ENCODE measurements at places on chromosomes 6 and 20.

GRCh38 chr6:15232836-15233510 lies 12.9 kb upstream of the JARID2 start:
- no peak for DNase-seq

GRCh38 chr6:87965806-87966205 lies 81.8 kb upstream of the SPACA1 start:
- no peak for DNase-seq

DNA sequence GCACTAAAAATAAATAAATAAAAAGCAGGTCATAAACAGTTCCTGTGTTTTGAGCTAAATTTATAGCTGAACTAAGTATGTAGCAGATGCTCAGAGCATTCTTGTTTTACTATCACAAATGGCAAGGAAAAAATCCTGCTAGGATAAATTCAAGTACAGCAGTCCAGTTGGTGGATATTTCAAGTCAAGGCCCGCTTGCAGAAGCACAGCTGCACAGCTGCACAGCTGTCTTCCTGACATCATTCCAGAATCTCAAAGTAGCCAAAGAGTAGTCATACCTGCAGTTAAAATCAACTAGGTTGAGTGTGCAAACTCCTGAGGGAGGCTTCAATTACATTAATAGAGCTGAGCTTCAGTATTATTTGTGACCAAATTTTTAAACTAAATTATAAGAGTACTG lies 297.7 kb upstream of the MANEA start:
- no peak for DNase-seq

GRCh38 chr6:42467651-42468050 lies 15.9 kb upstream of the TRERF1 start:
- DNase-seq, result no peak

GRCh38 chr20:44811150-44811685 lies 872 bp upstream of the RIMS4 start:
- no peak for DNase-seq

DNA sequence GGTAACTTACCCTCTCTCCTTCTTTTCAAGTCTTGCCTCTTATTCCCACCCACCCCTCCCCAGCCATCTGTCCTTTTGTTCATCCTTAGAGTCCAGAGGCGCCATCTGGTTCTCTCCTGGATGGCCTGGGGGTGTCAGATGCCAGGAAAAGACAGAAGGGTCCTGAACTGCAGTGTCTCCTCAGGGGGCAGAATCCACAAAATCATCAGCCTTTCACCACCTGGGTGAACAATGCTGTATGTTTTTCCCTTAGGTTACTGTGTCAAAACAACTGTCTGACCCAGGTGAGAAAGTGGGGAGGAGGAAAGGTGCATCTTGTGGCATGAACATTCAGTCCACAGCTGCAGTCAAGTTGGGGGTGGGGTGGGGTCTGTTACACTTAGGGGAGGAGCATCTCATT lies 47.9 kb upstream of the FYN start:
- DNase-seq, result no peak

DNA sequence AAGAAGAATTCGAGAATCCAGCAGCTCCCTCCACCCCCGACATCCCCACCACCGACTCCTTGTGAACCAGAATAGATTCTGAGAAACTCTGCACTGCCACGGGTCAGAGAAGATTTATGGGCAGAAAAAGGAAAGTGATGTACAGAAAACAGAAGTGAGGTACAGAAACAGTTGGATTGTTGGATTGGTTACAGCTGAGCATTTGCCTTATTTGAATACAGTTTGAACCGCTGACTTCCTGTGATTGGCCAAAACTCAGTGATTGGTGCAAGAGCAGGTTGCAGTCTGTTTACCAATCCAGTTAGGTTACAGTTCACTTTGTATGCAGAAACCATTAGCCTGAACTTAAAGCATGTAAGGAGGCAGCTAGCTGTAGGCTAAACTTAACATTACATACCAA lies 131.2 kb upstream of the HDDC2 start:
- no peak for DNase-seq

DNA sequence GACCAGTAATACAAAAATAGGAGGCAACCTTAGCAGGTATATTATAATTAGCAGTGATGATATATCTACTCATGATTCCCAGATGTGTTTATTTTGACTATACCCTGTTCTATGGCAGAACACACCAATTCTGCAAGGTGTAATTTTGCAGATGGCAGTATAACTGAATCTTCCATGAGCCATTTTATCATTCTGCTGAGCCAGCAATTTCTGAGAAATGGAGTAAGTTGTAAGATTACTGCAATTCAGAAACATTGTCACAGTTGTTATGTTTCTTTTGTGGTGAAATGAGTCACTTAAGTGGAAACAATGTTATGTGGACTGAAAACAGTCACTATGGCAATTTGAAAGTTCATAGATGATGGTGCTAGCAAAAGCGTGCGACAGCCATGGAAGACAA lies 63.7 kb upstream of the RIMS1 start:
- DNase-seq, result no peak

DNA sequence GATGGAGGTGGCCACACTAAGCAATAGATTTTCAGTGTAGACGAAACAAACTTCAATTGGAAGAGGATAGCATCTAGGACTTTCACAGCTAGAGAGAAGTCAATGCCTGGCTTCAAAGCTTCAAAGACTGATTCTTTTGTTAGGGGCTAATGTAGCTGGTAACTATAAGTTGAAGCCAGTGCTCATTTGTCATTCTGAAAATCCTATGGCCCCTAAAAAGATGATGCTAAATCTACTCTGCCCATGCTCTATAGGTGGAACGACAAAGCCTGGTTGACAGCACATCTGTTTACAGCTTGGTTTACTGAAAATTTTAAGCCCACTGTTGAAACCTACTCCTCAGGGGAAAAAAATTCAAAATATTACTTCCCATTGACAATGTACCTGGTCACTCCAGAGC lies 226.7 kb downstream of the BCAS1 start:
- no peak for DNase-seq

DNA sequence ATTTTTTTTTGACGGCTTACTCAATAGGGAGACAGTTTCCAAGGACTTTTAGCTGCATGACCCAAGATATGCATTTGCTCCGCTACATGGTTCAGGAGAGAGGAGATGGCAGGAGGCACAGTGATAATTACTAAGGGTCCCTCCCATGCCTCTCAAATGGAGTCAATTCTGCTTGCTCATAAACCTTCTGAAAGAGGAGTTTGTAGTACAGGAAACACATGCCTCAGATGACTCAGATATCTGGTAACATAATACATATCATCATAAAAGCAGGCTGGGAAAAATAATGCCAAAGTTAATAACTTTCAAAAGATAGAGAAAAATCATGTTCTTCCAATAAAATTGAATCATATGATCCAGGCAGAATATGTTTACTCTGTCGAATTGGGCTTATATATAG lies 97.6 kb upstream of the DEFB112 start:
- no peak for DNase-seq

DNA sequence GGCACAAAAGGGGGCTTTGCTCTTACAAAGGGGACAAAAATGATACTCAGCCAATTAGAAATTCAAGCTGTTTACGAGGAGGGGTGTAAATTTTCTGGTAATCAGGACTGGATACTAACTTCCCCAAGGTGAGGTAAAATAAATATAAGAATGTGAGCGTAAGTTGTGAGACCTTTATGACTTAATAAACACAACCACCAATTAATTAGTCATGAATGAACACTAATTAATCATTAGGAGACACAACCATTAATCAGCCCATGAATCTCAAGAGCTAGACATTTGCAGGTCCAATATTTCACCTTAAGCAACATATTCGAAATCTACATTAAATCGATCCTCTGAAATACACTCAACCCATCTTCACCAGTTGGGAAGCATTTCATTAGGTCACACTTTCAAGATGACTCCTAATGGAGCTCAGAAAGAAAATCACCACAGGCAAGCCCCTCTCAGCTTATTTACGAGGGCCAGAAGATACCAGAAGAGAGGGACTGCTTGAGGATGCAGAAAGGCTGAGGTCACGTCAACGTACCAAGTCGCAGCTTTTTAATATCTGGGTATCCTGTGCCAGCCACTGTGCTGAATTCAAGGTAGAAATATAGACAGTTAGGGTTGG lies 2.7 kb downstream of the ADTRP start:
- no peak for DNase-seq

DNA sequence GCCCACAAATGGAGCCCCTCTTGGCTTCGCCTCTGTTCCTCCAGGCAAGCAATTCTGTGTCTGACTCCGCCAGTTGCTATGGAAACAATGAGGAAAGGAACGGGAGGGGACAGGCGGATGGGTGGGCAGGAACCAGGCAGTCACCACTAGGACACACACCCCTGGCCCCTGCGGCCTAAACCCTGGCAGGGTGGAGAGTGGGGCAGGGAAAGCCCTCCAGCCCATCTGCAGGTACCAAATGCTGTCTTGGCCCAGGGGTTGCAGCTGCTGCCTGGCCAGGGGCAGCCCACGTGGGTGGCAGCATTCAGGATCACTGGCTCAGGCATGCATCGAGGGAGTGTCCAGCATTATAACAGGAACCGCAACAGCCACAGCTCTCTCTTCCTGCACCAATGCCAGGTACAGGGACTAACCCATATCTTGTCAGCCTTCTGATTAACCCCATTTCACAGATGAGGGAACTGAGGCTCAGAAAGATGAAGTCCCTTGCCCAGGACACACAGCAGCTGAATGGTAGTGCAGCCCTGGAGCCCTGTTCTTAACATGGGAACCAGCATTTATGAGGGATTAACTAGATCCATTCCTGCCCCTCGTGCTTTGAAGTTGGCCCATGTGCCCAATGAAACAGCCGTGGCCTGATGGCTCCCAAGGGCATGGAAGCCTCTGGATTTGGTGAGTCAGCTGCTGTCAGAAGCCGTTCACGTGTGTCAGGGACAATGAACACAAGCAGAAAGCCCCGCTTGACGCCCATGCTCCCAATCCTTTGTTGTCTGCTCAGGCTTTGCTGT lies 66.3 kb downstream of the NOL4L start:
- no peak for DNase-seq

GRCh38 chr6:45514454-45515230 lies 136.9 kb upstream of the SUPT3H start:
- DNase-seq, result no peak

- DNase-seq, result no peak
Measured at GRCh38 chr20:63280371-63280770, 7.8 kb downstream of the ARFGAP1 start.

- DNase-seq, result no peak
Measured at GRCh38 chr6:40152701-40153436, 218.6 kb upstream of the MOCS1 start.

DNA sequence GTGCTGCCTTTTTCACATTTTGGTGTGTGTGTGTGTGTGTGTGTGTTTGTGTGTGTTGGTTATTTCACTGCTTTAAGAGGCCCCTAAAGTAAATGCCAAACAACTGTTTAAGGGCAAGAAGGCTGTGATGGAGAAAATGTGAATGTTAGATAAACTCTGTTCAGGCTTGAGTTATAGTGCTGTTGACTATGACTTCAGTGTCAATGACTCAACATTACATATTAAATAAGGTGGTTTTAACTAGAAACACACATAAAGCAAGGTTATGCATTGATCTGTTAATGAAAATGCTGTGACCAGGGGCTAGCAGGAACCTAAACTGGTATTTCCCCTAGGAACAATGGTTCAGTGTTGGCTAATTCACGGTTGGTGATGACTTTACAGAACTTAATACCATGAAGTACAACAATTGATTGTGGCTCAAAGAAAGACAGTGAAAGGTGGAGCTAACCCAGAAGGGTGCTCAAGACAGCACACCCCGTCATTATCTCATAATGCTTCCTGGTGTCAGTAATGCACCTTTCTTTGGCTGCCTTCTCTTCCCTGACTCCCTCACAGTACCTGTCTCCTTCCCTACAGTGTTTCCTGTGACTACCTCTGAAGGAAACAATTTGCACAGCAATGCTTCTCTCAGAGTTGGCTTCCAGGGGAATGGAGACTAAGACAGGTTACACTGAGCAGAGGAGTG lies 116.1 kb downstream of the RIN2 start:
- no peak for DNase-seq

- no peak for DNase-seq
Measured at GRCh38 chr20:49965781-49966305, 16.9 kb upstream of the SNAI1 start.

DNA sequence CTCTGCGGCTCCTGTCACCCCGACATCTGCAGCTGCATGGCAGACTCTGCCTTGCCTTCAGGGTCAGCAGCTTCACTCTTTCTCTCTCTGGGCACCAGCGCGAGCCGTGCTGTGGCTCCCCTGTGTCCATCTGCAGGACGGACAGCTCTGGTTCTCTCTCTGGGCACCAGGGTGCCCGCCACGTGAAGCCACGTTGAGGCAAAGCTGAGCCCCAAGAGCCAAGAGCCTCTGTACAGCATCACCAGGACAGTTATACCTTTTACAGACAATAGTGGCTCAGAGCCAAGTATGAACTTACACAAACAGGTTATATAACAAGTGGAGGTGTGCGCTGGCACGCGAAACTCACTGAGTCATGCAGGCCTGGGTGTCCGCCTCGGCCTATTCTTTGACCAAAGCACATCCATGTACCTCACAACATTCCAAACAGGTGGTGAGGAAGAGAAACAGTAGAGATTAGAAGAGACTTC lies 50.8 kb downstream of the FAM50B start:
- no peak for DNase-seq

DNA sequence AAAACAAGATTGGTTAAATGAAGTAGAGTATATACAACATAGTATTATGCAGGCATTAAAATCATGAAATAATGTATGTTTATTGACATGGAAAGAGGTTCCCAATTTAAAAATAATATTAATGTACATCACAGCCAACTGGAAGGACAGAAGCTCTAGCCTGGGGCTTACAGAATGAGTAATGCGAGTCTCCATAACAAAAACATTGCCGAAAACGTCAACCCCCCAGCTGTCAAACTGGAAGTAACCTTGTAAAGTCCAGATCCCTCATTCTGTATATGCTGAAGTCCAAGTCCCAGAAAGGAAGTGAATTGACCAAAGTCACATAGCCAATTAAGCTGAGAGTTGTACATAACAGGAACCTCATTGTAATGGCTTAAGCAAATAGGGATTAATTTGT lies 128.7 kb upstream of the ECI2 start:
- DNase-seq, result no peak

GRCh38 chr20:19809505-19809904 lies 51.4 kb downstream of the RIN2 start:
- DNase-seq, result no peak

DNA sequence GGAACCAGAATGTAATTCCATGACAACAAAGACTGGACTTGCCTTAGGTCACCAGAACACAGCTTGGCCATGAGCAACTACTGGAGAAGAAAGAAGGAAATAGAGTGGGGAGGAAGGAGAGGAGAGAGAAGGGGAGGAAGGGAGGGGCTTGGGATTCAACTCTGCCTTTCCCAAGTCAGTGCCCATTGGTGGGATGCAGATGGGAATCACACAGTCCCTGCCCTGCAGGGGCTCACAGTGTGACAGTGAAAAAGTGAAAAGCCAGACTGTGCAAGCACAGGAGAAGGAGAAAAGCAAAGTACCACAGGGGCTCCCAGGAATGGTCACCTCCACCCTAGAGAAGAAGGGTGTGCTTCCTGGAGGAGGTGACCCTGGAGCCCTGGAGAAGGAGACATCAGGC lies 14.0 kb downstream of the RIMS4 start:
- no peak for DNase-seq

DNA sequence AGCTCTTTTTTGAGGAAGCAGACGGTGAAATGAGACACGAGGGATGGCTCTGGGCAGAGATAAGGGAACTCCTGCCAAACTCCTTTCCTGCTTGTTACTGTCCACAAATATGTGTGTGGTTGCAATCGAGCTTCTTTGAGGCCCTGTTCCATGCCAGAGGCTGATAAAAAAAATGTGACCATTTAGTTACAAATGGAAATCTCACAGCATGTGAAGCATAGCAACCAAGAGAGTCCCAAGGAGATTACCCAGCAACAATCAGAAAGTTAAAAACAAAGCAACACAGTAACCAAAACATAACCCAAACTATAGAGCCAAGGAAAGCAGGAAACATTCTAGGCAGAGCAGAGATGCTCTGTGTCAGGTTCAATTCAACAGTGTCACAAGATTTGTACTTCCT lies 35.4 kb upstream of the HMGN3 start:
- no peak for DNase-seq
